ENCODE measurements at places on chromosomes 4 and X.

GRCh38 chr4:95157596-95157995 lies 391.2 kb downstream of the UNC5C start:
- no peak for DNase-seq

DNA sequence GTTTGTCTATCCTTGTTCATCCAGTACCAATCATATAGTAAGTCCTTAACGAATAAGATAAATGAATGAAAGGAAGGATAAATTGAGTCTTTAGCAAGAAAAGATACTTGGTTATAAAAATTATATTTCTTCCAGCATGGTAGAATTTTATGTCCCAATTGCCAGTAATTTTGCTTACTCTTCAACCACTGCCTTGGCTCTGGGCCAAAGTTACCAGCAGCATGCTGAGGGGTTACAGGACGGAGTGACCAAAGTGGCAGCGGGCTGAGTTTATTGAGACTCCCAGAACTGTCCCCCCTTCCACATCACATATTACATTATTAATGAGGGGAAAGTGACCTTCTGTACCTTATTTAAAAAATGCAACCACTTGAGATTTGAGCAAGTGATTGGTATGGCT lies 121.7 kb downstream of the RASGEF1B start:
- DNase-seq = no peak

DNA sequence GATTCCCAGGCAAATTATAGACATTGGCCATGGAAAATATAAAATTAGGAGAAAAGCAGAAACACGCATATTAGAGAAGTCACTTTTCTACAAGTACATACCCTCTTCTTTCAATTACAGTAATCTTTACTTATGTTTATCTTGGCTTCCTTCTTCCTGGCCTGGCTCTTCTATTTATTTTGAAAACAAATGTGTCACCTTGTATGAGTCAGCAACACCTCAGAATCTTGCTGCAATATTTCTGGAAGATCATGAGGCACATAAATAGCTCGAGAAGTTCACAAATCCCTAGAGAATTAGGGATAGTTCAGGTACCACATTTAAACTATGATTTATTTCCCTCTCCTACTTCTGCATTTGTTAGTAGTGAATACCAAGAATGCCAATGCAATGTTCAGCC lies 124.6 kb downstream of the ANOS1 start:
- no peak for DNase-seq

DNA sequence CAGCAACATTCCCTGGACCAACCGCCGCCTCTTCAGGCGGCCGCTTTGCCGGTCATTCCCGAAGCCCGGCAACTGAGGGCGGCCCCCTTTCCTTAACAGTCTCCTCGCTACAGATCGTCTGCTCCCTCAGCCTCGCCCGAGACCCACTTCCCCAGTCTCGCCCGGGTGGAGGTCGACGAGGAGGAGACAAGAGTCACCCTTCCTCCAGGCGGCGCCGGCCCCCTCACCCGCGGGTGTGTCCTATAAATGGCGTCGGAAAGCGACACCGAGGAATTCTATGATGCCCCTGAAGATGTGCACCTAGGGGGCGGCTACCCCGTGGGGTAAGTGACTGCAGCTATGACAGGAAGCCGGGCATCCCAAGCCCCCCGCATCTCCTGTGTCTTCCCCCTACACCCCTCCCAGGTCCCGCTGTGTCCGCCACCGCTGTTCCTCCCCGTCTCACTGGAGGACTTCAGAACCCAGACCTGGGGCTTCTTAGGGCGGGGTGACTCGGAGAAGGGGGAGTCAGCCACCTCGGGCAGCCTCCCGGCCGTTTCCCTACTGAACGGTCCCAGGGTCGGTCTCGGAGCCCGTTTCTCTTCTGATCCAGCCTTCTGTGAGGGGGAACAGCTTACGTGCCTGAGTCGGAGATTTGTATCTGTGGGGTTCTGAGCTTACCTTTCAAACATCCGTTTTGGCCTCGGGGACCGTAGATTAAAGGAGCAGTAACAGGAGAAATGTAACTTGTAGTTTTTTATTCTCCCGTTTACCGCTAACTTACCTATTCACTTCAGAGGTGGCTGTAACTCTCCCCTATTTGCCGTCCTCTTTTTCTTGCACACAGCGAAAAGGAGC lies 570 bp downstream of the WDR44 start:
- DNase-seq = peak; percentile 45

DNA sequence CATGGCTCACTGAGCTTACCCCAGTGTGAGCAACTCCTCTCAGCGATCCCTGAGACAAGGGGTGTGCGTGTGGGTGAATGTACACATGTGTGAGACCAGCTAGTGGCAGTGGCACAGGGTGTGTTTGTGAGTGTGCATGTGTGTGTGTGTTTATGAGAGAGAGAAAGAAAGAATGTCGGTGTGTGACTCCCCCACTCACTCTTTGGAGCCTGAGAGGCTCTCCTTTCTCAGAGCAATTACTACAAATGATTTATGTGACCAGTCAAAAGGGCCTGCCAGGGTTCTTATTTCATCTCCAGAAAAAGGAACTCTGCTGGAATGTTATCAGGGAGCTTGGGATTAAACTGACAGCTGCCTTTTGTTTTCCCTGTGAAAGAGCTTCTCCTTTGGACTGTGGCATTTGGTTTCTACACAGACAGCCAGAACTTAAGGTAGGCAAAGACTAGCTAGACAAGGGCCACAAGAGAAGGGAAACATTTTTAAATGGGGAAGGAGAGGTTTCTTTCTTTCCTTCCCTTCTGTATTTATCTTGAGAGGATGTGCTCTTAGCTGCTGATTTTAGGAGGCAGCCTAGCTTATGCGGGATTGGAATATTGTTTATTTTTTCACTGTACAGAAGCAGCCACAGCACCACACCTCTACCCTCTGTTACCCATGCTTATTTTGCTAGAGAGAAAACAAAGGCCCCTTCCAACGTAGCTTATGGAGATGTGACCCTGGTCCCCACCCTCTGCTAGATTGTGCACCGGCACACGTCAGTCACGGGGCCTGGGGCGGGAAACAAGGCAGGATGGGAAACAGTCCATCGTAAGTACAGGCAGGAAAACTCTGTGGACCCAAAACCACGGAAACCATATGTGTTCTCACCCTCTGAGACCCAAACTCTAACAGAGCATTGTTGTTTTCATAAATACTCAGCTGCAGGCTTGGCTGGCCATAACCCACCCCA lies 143.5 kb downstream of the MGST2 start:
- no peak for DNase-seq

DNA sequence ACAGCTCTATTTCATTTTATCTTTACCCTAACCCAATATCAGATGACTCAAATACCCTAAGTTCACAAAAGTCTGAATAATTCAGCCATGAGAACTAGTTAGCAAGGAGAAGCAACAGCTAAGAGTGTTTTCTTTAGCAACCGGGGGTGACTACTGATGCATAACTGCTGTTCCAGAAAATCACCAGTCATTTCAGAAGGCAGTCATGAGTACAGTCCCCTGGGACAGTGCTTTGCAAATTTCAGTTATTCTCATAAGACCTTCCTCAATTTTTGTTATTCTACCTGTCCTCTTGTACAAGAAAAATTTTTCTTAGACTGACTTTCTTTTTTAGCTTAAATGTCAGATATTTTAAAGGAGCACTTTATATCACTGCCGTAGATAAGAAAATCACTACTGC lies 16.4 kb downstream of the BANK1 start:
- no peak for DNase-seq

DNA sequence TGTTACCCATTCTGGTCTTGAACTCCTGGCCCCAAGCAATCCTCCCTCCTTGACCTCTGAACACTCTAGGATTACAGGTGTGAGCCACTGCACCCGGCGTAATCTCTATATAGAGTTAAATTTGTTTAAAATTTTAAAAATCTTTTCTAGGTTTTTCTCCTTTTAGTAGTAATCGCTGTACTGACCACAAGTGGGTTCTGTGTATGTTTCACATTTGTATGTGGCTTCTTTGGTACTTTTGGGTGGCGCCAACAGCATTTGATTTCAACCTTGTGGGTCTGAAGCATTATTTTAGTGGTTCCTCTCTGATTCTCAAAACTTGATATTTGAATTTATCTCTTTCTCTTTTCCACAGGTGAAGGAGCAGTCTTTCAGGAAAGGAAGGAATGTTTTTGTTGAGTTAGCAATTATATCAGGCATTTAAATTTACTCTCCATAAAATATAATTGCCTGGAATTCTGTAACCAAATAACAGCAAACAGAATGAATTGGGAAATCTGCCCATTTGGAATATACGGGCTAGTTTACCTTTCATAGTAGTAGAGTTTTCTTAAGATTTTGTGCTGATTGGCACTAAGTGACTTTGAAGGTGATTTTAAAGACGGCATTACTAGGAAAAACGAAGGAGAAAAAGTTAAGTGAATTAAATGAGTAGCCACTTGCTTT lies 29.5 kb downstream of the ARHGAP10 start:
- DNase-seq = no peak

Measured in T-cell (primary cell).